ENCODE measurements at places on chromosomes 4 and X.

DNA sequence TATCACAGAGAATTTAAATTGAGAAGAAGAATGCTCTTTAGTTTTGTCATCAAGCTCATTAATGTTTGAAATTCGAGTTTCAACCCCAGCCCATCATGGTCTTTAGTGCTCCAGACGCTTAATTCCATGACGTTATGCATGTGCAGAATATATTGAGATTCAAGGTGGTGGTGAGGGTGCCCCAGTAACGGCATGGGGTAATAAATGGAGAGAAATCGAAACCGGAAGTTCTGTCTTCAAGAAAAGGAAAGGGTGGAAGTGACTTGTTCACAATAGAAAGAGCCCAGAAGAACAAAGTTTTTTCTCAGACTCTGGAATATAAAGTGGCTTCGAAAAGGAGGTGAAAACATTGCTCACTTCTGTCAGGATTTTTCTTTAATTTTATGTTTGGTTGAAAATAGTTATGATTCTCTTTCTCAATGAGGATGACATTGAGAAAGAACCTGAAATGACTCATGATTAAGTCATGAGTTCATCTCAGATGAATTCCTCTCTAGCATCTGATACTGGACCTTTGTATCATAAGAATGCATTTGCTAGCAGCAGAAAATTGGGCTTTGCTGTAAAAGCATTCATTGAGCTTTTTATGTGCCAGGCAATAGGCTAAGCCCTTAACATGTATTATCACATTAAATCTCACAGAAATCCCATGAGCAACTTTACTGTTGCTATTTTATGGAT is 779 bp upstream of the DDX60L start:
- DNase-seq = no peak

DNA sequence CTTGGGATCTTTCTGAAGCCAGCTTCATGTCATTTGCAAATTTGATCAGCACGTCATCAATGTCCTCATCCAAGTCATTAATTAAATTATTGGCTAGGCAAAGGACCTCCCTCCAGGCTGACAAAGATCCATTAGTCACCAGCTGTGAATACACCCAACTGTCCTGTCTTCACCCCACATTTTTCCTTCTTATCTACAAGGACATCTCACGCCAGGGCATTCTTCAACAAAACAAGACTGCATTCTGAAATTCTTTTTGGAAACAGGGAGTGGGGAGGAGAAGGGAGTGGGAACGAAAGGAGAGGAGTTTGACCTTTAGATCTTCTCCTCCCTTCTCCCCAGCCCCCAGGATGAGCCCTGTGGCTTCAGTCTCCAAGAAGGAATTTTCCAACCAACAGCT is 32.7 kb downstream of the NLGN3 start:
- DNase-seq = no peak

- no peak for DNase-seq
Measured at GRCh38 chrX:151985955-151986354, 11.5 kb upstream of the GABRE start.

- no peak for DNase-seq
Measured at GRCh38 chr4:78720994-78721677, 55.0 kb upstream of the BMP2K start.

GRCh38 chrX:74160816-74161215 is 143.2 kb upstream of the ZCCHC13 start:
- no peak for DNase-seq

GRCh38 chr4:177713454-177713853 is 271.2 kb upstream of the AGA start:
- no peak for DNase-seq

- no peak for DNase-seq
Measured at GRCh38 chrX:55167124-55167803, 52.9 kb upstream of the PAGE5 start.

DNA sequence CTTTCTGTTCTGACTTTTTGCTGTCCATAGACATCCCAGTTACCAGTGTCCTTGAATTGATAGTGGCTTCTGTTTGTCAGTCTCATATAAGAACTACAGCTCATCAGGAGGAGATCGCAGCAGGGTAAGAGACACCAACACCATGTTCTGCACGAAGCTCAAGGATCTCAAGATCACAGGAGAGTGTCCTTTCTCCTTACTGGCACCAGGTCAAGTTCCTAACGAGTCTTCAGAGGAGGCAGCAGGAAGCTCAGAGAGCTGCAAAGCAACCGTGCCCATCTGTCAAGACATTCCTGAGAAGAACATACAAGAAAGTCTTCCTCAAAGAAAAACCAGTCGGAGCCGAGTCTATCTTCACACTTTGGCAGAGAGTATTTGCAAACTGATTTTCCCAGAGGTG is 30.1 kb downstream of the GUCY1A1 start:
- no peak for DNase-seq

GRCh38 chrX:15056044-15056443 is 182.8 kb downstream of the MOSPD2 start:
- no peak for DNase-seq

DNA sequence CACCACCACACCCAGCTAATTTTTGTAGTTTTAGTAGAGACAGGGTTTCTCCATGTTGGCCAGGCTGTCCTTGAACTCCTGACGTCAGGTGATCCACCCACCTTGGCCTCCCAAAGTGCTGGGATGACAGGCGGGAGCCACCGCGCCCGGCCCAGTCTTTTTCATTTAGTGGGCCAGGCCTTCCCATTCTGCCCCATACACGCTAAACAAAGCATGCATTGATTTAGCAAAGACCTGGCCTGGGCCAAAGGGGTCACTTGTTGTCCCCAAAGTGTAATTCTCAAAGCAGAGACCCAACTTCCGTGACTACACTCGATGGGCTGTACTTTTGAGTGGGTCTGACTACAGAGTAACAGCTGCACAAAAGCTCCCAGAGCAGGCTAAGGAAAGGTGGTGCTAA is 29.2 kb downstream of the CNGA2 start:
- DNase-seq = no peak

GRCh38 chrX:31545726-31546125 is 473.9 kb upstream of the FTHL17 start:
- DNase-seq = no peak

GRCh38 chr4:187268940-187269339 is 545.3 kb upstream of the FAT1 start:
- DNase-seq = no peak

- no peak for DNase-seq
Measured at GRCh38 chr4:143362349-143363046, 25.8 kb downstream of the GAB1 start.

GRCh38 chrX:8731559-8732395 is at the start of gene ANOS1:
TSS of gene ANOS1 (minus strand) at chrX:8732137. CDS start at chrX:8732036, 101 bp downstream.
- no peak for DNase-seq

GRCh38 chr4:161650812-161651211 is 513.0 kb downstream of the FSTL5 start:
- DNase-seq = no peak

DNA sequence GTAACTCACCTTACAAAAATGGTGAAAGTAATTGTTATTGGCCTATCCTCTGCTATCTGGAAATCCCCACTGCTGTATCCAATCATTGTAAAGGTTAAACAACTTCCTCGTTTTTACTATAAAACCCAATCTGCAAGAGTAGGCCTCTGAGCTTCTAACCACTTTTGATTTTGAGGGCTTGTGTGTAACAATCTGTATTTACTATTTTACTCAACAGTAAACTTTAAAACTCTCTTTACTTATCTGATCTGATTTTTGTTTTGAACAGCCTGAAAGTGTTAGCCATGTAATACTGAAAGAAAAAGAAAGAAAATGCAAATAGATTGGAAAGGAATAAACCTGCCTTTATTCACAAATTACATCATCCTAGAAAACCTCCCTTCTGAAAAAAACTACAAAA is 63.1 kb downstream of the SLC10A7 start:
- DNase-seq = no peak

DNA sequence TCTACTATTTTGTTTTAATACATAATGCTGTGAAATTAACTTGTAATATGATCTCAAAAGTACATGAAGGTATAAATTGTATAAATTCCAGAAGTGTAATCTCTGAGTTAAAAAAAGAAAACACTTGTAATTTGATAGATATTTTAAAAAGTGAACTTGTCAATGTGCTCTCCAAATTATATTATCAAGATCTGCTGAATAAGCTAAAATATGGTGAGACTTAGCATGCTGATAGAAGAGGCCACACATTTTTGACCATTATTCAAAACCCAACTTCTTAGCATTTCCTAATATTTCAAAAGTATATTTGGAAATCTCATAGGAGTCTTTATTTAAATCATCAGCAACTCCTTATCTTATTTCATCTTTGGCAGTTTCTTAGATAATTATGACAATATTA is 657.1 kb upstream of the BOD1L1 start:
- DNase-seq = no peak

DNA sequence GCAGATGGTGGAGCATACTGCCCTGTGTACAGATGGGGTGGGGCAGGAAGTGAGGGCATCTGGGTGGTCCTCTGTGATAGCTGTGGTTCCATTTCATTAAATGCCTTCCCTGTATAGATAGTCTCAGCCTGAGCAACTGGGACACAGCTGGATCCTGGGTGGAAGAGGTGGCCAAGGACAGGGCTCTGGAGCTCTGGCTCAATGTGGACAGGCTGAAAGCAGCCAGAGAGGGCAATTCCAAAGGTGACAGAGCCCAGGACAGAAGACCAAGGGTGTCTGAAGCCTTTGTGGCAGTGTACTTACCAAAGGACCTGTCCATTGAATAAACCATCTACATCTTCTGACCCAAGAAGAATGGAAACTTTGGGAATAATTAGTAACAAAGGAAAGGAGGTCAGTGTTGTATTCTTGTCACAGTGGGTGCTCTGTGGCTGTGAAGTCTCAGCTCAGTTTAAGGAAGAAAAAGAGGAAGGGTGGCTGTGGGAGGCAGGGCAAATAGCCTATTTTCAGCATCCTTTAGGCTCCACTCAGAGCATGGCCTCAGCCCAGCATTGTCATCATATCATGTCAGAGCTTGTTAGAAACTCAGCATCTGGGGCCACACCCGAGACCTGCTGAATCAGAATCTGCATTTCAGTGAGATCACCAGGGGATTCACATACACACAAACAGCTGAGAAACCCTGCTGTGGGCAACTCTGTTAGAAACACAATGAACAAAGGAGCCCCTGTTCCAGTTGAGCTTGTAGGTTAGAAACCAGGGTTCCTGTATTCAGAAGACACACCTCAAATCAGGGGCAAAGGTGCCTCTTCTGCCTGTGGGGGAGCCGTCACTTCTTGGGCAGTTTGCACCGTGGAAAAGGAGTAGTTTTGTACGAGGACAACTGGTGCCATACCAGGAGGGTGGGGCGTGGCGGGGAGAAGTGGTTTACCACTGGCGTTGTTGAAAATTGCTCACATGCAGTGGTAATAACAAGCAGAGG is 168.6 kb downstream of the PTTG2 start:
- DNase-seq = no peak

- no peak for DNase-seq
Measured at GRCh38 chrX:135193740-135194139, 22.5 kb upstream of the CT55 start.

GRCh38 chr4:113618205-113618604 is 143.3 kb downstream of the CAMK2D start:
- no peak for DNase-seq

DNA sequence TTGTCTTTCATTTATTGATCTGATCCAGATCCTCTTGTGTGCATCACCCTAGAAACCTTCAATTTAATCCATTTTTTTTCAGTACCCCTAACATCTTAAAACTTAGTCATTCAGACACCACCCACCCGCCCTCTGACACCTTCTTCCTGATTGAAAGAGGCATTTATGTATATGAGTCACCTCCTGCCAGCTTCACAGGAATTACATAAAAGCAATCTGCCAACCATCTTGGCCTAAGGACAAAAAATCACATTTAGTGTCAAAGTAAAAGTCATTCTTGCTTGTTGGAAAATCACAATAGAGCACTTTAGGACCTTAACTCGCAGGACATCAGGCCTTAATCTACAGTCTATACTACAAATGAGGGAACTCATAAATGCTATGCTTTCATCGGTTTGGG is 52.1 kb downstream of the NDST3 start:
- peak; percentile 10 for DNase-seq
